ENCODE measurements at places on chromosomes 5 and 9.

DNA sequence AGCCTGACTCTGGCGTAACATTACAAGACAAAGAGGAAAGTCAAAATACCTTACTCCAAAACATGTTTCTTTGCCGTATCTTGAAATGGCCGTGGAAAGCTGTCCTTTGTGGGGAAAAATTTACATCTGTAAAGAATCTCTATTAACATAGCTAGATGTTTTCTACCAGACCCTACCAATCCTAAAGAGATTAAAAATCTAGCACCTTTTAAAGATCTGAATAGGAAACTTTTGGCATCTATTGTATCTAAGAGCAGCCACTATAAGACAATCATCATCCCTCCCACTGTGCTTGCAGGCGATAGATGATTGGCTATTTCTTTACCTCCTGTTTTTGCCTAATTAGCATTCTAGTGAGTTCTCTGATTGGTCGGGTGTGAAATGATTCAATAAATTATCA lies 82.5 kb upstream of the SNCAIP start:
- DNase-seq = no peak

- no peak for DNase-seq
Measured at GRCh38 chr5:61604076-61605025, 272.3 kb downstream of the ZSWIM6 start.

DNA sequence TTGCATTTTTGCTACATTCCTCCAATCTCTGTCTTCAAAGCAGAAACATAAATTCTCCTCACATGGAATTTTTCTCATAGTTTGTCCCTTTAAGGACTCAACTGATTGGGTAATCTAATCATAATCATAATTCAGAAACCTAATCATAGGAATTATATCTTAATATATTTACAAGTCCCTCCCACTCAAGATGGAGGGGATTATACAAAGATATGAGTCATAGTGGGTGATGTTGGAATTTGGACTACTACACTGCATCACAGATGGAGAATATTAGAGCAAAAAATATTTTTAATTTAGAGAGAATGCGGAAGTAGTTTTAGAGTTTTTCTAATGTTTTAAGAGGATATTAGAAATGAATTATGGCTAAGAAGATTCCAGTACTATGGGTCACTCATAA lies 1034.0 kb downstream of the DTWD2 start:
- DNase-seq = no peak

GRCh38 chr5:5810461-5810860 lies 388.0 kb downstream of the ICE1 start:
- DNase-seq = no peak

DNA sequence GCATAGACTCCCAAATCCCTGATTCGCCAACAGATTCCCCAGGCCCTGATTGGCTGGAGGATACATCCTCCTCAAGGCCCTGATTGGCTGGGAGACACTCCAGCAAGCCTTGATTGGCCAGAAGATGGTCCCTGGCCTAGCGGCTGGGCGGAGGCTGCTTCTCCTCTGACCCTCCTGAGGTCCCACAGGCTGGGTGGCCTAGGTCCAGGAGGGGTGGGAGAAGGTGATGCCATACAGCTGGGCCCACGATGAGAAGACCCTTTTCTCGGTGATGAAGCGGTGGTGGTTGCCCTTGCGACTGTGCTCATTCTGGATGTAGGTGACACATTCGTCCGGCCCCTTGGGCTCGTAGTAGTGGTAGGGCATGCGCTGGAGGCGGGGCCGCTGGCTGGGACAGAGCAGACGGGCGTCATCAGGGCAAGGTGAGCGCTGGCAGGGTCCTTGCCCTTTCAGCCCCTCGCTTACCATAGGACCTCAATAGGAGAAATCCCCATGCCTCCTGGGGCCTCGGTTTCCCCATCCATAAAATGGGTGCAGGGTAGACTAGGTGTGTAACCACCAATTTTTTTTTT lies 9.0 kb upstream of the AK1 start:
- no peak for DNase-seq

DNA sequence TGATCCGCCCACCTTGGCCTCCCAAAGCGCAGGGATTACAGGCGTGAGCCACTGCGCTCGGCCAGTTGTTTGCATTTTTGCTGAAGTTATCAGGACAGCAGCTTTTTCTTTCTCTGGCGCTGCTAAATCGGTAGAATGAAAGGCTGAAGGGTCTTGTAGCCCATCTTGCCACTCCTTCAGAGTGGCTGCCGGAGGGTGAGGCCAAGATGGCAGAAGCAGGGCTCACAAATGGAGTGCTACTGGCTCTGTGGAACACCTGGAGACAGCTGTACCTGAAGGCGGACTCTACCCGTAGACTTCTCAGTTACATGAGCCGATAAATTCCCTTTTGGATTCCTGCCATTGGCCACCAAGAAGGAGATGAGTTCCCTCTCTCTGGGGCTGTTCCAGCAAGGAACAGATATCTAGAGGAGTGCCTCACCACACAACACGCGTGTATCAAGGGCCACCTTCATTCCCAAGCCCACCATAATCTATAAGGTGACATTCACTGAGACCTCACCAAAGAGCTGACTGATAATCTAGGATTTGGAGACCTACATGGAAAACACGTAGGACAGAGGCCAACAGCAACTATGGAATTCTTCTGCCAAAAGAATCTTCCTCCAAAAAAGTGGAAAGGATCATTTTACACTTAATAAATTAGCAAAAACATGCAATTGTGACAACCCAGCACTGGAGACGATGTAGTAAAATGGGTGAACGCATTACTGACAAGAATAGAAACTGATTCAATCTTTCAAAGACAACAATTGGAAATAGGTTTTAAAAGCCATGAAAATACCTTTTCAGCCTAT lies 21.8 kb downstream of the STK10 start:
- no peak for DNase-seq

- no peak for DNase-seq
Measured at GRCh38 chr9:36892279-36892678, 141.8 kb downstream of the PAX5 start.

GRCh38 chr5:6831678-6832671 lies 118.7 kb downstream of the TENT4A start:
- no peak for DNase-seq

- DNase-seq = no peak
Measured at GRCh38 chr9:21741151-21741550, 61.3 kb upstream of the MTAP start.

DNA sequence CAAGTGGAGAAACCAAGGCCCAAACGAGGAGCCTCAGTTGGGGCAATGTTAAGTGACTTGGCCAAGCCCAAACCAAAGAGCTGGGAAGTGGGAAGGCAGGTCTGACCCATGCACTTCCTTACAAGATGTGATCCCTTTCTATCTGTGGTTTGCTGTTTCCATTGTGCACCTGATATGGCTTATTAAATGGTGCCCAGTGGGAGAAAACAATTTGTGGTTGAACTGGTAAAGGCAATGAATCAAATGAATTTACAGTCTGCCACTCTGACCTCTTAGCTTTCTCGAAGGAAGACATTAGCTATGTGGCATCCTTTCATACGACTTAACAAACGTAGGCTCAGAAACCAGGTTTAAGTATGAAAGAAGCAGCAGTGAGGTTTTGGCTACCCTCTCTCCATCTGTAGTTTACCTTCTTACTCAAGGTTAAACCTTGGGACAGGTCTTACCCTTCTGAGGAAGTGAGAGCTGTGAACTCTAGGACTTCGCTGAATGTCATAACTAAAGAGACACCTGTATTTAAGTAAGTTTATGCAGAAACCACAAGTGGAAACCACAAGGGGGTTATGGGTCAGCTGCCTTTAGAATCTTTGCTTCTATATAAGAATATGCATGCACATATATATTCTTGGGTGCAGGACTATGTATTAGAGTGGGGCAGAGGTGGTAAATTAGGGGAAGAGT lies 100.5 kb upstream of the SPATA31D4 start:
- no peak for DNase-seq

DNA sequence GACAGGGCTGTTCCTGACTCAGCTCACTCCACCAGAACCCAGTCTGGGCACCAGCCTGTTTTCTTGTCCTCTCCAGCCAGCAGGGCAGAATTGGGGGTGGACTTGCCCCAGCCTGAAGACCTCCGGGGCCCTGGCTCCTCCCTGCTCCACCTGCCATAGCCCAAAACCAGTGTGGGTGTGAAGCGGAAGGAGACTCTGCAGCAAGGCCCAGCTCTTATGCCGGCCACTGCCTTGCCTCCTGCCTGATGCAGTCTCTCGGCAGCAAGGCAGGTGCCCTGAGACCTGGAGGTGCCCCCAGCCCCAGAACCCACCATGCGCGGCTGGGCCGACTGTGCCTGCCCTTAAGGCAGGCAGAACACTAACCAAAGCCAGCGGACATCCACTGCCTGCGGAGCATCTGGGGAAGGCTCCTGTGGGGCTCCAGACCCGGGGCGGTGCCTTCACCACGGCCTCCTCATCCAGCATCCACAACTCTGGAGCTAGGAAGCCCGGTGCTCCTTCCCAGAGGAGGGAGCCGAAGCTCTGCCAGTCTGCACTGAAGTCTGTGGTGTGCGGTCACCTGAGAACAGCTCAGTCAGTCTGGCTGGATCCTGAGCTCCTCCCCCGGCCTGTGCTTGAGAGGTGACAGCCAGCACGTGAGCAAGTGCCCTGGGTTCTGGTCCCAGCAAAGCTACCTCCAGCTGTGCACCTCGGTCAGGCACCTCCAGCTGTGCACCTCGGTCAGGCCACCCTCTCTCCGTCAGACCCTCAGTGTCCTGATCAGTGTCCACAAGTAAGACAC lies 116.7 kb downstream of the ADAMTS2 start:
- no peak for DNase-seq

- DNase-seq = no peak
Measured at GRCh38 chr9:87343816-87344430, 153.7 kb upstream of the DAPK1 start.

- no peak for DNase-seq
Measured at GRCh38 chr9:19009391-19009965, 23.5 kb downstream of the SAXO1 start.

- no peak for DNase-seq
Measured at GRCh38 chr9:125049212-125050049, 93.9 kb downstream of the SCAI start.

DNA sequence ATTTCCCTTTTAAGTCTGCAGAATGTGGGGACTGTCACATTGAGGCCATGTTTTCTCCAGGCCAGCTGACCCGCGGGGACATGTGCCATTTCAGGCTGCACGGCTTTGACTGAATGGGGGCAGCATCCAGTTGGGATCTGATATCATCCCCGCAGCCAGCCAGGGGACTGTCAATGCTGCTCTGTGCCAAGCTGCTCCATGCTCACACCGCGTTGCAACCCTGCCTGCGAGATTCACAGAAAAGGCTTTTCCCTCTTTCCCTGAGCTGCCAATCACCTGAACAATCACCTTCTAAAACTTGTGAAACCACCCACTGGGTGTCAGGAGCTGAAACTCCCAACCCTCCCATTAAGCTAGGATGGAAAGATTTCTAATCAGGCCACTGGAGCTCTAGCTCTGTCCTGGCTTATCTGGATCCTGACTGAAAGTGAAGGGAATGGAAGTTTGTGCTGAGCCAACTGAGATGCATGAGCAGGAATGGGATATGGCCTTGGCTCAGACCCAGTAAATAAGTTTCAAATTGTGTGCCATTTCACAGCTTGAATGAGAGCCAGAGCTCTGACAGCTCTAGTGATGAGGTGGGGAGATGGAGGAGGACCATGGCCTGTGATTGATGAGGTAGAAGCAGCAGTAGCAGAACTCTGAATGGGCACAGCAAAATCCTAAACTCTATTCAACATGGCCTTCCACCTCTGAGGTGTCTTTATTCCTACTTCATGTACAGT lies 34.5 kb upstream of the ZNF366 start:
- DNase-seq = no peak

- no peak for DNase-seq
Measured at GRCh38 chr5:150234576-150235499, 45.0 kb downstream of the SLC6A7 start.

DNA sequence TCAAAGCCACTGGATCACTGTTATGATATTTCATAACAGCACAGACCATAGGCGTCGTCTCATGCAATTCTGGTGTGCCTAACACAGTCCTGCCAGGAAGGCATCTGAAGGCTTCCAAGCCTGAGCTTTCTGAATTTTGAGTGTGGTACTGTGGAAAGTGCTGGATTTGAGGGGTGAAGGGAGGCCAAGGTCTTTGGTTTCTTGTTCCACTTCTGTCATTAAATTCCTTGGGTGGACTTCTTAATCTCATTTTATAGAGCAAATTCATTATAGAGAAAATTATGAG lies 441.3 kb upstream of the PIK3R1 start:
- no peak for DNase-seq

GRCh38 chr5:157481265-157481664 lies 21.3 kb downstream of the NIPAL4 start:
- no peak for DNase-seq

- no peak for DNase-seq
Measured at GRCh38 chr5:443239-444151, 519 bp downstream of the EXOC3 start.

DNA sequence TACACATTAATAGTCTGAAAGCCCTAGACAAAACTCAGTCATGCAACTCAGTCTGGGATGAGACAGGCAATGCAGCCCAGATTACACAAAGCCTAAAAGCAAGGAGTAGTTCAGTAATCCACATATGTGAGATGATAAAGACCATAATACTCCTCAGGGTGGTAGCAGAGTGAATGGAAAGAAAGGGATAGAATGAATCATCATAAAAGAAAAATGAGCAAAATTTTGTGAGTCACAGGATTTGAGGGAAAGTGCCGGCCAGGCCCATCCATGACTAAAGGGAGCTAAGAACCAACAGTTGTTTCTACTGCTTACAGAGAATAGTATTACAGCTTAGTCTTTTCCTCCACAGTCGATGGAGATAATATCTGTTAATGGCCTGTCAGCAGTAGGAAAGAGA lies 90.0 kb upstream of the POU5F2 start:
- peak; percentile 72 for DNase-seq

DNA sequence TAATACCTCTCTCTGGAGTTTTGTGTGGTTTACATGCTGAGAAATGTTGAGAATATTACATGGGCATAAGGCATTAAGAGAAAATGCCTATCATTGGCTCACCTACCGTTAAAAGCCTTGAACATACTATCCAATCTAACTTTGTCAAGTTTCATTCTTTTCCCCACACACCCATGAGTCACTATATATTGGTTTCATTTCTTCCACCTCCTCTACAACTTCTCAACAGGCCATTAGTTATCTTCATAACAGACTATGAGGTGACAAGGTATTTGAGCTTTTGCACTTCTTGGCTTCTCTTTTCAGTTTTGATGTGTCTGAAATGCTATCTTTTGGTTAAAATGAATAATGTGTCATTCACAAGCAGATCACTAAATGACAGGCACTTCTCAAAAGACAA lies 288.0 kb downstream of the KCNN2 start:
- no peak for DNase-seq

- no peak for DNase-seq
Measured at GRCh38 chr5:15731699-15732098, 231.7 kb downstream of the FBXL7 start.

DNA sequence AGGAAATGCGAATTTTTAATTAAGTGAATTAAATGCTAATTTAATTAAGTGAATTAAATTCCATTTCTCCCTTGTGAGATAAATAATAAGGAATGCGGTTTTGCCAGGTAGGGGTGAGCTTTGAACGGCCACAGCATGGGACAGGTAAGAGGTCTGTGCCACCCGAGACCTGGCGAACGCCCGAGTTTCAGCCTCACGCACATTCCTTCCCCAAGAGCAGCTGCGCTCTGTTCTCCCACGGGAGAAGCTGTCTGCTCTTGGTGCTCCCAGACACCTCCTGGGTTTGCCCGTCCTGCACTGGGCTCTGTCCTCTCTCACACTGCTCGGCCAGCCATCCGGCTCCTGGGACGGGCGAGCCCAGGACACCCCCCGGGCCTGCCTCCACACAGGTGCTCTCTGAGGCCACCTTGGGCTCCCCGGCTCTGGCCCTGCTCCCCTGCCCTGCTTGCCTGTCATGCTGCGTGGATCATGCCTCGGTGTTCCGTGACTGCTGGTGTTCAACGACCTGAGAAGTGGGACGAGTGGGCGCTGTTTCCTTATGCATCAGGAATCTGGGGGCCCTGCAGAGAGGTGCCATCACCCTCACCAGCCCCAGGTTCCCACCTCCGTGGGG lies 13.7 kb upstream of the CAMSAP1 start:
- no peak for DNase-seq

All from non-pigmented ciliary epithelial cell (primary cell).